ENCODE measurements at places on chromosomes 3 and 15.

- DNase-seq = no peak
Observed at GRCh38 chr15:33080006-33080405, 114.5 kb downstream of the FMN1 start.

DNA sequence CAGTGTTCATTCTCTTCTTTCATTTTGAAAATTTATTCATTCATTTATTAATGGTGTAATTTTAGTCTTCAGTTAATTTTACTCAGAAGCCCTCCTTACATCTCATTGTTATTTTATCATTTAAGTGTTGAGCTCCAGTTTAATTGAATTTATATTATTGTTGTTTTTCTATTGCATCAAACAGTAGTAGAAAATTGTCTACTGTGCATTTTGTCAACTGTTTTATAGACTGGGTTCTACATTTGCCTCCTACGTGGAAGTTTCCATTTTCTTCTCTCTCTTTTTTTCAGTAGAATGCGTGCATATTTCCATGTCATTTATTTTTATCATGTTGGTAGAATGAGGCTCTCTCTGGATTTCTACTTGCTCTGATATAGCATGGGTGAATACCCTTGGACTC, 487.4 kb downstream of the NR2F2 start:
- DNase-seq = no peak

DNA sequence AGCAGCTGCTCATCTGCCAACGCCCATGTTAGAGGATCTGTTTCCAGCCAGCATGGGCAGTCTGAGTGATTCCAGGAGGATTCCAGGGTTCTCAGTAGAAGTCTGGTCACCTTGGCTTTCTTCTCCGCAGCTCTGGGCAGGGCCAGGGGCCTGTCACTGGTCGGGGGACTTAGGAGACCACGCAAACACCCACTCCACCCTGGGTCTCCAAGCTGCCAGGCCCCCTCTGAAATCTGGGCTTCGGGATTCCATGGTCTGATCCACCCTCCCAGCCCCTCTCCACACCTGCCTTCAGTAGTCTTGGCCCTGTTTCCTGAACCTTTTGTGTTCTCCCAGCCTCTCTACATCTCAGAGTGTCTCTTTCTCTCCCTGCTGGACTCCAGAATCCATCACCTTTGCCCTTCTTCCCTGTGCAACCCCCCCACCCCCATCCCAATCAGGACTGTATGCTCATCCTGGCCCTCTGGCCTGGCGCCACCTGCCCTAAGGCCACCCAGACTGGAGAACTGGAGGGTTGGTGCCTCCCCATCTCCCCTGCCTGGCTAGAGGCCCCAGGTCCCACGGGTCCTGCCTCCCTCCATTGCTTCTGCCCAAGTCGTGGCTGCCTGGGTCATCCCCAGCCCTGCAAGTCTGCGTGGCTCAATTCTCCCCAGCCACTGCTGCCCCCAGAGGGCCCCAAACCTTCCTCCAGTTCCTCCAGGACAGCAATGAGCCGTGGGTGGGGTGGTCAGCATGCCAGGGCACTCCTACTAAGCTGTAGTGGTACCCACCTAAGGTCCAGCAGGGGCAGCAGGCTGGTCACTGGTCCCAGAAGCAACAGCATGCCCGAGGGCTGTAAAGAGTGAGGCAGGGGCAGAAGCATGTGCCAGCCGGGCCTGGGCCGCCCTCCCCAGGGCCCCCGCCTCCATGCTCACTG, 102.8 kb downstream of the TBC1D2B start:
- no peak for DNase-seq

DNA sequence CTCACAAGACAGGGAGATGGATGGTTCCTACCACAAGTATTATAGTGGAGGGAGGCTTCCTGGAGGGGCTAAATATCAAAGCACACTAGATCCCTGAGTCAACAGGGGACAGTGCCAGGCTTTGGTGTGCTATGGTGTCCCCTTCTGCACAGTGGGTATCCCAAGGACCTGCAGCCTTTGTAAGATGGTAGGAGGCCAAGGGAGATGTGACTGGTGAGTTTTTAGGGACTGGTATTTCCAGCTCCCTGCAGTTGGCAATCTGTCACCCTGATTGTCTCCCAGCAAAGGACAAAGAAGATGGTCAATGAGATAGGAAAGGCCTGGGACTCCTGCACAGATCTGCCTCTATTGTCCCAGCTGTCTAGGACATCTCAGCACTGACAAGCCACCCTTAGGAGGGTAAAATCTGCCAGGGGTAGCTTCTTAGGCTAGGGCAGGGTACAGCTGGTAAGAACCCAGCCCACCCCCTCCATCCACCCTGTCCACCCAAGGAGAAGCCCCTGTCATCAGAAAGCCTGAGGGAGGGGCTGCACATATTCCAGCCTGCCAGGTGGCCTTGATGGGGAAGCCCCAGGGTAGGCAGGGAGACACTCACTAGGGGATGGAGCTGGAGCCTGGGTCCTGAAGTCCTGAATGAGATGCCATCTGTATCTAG, 631 bp downstream of the CYP1A1 start:
- DNase-seq = no peak

DNA sequence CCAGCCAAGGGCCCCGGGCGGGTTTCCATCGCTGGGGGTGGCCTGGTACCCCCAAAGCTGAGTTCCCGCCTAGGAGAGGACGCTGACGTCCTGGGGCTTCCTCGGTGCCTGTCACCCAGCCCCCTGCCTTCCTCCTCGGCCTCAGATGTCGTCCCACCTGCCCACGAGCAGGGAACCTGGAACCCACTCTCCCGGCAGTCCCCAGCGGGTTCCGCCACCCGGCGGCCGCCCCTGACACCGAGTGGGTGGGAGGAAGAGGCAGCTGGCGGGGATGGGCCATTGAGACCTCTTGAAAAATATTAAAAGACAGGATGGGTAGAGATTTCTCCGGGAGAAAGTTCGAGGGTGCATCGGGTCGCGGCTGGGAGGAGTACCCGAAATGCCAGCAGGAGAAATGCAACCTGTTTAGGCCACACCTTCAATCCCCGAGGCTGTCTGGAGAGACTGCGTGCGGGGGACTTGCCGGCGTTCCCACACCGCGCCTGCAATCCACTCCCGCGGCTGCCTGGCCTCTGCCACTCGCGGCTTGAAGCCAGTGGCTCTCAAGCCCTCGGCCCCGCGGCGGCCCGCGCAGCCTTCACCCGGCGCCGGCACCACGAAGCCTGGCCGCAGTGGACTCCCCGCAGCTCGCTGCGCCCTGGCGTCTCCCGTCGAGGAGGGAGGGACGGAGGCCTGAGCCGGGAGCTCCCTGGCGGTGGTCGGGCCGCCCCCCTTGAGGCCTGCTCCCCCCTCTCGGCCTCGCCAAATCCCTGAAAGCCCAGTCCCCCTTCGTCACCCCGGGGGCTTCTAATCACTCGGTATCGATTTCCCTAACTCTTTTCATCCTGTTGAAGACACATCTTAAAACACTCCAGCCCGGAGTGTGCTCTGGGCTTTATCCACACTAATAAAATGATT, 8.6 kb upstream of the NR2F2 start:
- no peak for DNase-seq

- DNase-seq = no peak
Observed at GRCh38 chr15:90901175-90902039, 1.7 kb upstream of the MAN2A2 start.

DNA sequence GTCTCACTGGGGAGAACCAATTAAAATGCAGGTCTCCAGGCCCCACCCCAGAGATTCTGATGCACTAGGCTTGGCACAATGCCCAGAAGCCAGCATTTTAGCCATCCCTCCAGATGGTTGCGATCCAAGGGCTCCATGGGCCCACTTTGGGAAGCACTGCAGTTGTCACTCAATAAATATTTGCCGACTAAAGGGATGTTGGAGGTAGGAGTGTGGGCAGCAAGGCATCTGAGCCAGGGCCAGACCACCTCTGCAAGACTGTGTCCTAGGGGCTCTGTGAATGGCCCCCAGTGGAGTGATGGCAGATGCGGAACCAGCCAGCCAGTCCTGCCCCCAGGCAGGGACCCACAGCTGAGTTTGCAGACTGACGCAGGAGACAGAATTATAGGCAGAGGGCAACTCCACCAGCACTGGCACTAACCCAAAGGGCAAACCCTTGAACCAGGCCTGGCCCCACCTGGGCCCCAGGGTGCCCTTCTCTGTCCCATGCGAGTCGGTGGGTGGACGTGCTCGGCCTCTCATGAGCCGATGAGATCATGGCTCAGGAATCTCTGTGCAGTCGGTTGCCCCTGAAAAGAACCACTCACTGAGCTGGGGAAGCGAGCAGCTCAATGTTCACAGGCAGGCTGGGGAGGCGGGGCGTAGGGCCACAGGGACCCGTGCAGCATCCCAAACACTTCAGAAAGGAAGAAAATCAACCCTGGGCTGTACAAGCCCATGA, 49.7 kb downstream of the SEMA5B start:
- no peak for DNase-seq

DNA sequence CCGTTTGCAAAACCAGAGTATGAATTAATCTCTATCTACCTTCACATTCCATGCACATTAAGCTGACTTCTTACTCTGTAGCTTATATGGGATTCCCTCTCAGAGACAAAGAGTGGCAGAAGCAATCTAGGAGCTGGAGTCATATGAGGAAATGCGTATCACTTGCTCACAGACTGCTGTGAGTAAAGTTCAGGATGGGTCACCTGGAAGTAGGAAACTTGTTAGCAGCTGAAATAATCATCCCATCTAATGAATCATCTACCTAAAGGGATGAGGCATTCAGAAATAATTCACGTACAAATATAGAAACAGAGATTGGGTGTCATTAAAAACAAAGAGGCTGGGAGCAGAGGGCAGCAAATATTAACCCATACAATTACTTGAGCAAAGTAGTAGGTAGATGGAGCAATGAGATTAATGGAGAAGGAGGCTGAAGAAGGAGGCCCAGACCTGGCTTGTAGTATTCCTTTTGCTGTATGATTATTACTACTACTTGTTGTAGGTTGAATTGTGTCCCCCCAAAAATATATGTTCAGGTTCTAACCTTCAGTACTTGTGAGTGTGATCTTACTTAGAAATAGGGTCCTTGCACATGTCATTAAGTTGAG, 866.3 kb downstream of the ROBO2 start:
- DNase-seq = no peak

GRCh38 chr3:78035131-78035641, 995.3 kb downstream of the ROBO2 start:
- DNase-seq = no peak

- DNase-seq = no peak
Observed at GRCh38 chr3:183449391-183449790, 21.0 kb upstream of the MCF2L2 start.

DNA sequence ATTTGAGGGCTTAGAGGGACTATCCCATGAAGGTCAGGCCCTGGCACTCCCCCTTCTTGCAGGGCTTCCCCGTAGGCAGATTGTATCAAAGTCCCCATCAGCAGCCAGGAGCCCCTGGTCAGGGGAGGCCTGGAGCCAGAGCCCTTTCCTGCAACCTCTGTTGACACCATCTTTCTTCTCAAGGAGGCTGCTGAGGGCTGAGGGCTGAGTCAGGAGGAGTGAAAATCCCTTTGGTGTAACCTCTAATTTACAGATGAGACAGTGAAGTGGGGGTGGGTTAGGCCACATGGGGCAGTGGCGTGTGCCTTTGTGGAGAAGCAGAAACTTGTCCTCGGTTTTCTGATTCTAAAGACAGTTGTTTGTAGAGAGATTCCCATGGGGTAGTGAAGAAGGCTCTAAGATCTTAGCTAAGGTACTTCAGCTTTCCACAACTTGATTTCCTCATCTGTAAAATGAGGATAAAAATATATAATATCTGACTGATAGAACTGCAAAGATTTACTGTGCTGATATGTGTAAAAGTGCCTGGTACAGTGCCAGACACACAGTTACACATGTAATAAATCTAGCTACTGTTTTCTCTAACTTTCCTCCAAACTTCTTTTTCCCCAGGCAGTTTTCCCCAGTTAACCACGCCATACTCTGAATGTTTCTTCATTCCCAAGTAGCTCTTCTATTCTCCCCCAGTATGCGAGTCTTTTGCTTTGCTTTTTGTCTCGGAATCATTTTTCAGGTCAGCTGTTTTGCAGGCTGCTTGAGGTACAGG, 249.4 kb upstream of the TPM1 start:
- no peak for DNase-seq

GRCh38 chr3:183341545-183342288, 86.7 kb downstream of the MCF2L2 start:
- no peak for DNase-seq

- DNase-seq = no peak
Observed at GRCh38 chr3:154122912-154123559, 1.8 kb downstream of the ARHGEF26 start.

DNA sequence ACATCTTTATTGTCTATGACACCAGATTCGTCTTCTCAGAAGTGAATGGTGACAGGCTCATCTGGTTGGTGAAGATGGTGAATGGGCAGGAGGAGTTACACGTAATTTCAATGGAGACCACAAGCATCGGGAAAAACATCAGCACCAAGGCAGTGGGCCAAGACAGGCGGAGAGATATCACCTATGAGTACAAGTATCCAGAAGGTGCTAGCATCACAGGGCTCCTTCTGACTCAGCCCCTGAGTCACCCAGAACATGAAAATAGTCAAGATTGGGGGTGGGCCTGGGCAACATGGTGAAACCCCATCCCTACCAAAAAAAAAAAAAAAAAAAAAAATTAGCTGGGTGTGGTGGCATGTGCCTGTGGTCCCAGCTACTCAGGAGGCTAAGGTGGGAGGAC, 32.6 kb downstream of the TGM4 start:
- DNase-seq = no peak

- DNase-seq = no peak
Observed at GRCh38 chr3:197960694-197961581, 921 bp downstream of the LMLN start.

- DNase-seq = no peak
Observed at GRCh38 chr15:100043692-100044091, 298.1 kb downstream of the ADAMTS17 start.

GRCh38 chr3:183819831-183820230, 5.5 kb downstream of the MAP6D1 start:
- DNase-seq = no peak

DNA sequence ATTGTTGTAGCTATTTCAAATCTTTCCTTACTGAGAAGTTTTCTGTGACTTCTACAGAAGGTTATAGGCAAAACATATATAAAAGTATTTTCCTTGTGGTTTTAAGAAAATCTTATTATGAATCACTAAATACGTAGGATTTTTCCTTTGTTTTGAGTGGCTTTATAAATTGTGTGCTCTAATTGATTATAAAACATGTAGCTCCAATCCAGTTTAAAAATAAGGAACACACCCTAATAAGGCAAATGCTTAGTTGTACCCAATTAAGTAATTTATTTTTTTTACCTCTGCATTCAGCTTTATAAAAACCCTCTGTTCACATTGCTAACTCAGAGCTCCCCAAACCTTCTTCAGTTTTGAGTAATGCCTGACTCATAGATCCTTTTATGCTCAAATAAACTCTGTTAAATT, 408.0 kb downstream of the NAALADL2 start:
- no peak for DNase-seq

- DNase-seq = no peak
Observed at GRCh38 chr3:29312960-29313452, 32.1 kb downstream of the RBMS3 start.

GRCh38 chr3:42595682-42596081, 4.8 kb upstream of the NKTR start:
- no peak for DNase-seq

GRCh38 chr3:150384296-150385212, 23.5 kb upstream of the TSC22D2 start:
- DNase-seq = peak; percentile 47

DNA sequence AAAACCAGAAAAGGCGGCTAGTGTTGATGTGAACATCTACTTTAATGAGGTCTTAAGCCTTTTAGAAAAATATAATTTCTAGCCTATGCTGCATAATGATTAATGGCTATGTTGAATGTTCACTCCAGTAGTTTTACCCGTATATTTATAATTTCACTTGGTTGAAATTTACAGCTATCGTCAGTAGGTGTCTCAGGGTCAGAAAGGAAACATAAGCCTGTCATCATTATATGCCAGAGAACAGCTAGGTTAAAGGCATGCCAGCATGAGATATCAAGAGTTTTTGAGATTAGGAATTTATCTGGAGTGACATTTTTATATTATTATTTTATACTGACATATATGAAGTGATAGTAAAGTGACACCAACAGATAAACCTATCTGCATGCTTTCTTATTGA, 904.1 kb downstream of the OTOL1 start:
- no peak for DNase-seq

All from activated B cell treated with CpG ODN at 0.5 μM for 24 hours (primary cell).